ENCODE measurements at places on chromosomes 16 and 17.

DNA sequence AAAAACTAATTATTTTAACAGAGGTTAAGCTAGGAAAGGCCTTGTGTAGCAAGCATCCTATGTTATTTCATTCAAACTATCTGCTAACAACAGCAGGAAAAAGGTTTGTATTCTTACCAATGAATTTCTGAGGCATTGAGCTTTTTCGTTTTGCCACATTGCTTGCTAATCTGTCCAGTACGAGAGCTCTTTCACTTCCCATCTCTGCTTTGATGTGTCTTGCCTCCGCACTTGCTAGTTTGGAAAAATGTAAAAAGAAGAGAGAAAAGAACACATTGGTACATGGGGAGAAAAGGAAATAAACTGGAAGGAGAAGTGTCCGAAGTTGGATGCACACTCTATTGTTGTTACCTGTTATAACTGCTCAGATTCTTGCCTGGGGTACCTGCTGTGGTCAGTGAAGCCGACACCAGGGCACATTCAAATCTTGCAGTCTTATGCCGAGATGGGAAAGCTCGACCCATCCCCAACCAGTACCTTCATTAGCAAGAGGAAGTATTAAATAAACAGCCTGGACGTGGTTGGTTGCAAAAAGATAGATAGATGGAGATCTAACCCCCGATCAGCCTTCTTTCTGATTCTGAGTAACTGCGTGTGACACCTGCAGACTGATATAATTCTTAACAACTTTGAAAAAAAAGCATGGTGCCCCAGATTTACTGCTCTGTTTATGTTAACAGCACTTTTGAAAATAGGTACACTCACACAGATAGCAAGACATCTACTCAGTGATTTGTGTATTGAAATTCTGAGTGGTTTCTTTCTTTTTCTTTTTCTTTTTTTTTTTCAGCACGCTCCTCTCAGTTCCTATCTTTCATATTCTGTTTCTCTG lies 40.0 kb downstream of the GRB7 start:
- H3K27me3 ChIP-seq = no peaks in the 10 kb centered on the region
- H3K4me1 ChIP-seq = no peaks in the 10 kb centered on the region
- no peak overlapping the region for H3K27ac ChIP-seq
- H3K36me3 ChIP-seq = no peaks in the 10 kb centered on the region
- no peak overlapping the region for H3K4me3 ChIP-seq

GRCh38 chr17:59760160-59760559 lies 52.7 kb downstream of the VMP1 start:
- H3K36me3 ChIP-seq = no peaks in the 10 kb centered on the region
- no peak for DNase-seq
- H3K27me3 ChIP-seq = no peaks in the 10 kb centered on the region
- no peak overlapping the region for H3K4me3 ChIP-seq
- H3K27ac ChIP-seq = no peak overlapping the region

- H3K4me1 ChIP-seq = peaks cover 10% of the 10 kb centered on the region
- no peaks in the 10 kb centered on the region for H3K36me3 ChIP-seq
- H3K4me3 ChIP-seq = peak overlapping the region; percentile 35
- no peaks in the 10 kb centered on the region for H3K27me3 ChIP-seq
These were observed 9.1 kb upstream of the PPP1R1B start for GRCh38 chr17:39617446-39618245.

- H3K27me3 ChIP-seq = no peaks in the 10 kb centered on the region
- H3K27ac ChIP-seq = no peak overlapping the region
- no peak for DNase-seq
- H3K4me1 ChIP-seq = no peaks in the 10 kb centered on the region
These were observed 73.3 kb upstream of the MTMR4 start for GRCh38 chr17:58587713-58588117.

DNA sequence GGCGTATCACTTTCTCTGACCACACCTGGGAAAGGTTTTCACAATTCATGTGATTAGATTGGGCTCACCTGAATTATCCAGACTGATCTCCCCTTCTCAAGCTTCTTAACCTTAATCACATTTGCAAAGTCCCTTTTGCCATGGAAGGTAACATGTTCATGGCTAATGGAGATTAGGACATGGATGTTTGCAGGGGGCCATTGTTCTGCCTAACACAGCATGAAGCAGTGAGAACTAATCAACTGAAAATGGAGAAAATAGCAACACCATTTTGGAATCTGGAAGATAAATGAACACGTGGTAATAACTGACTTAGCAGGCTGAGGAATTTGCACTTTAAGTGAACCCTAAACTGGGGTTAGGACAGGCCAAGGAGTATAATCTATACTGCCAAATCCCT lies 25.0 kb upstream of the SBK1 start:
- peaks cover 37% of the 10 kb centered on the region for H3K27me3 ChIP-seq
- no peaks in the 10 kb centered on the region for H3K36me3 ChIP-seq
- H3K4me1 ChIP-seq = no peaks in the 10 kb centered on the region
- no peak overlapping the region for H3K4me3 ChIP-seq
- no peak for DNase-seq

DNA sequence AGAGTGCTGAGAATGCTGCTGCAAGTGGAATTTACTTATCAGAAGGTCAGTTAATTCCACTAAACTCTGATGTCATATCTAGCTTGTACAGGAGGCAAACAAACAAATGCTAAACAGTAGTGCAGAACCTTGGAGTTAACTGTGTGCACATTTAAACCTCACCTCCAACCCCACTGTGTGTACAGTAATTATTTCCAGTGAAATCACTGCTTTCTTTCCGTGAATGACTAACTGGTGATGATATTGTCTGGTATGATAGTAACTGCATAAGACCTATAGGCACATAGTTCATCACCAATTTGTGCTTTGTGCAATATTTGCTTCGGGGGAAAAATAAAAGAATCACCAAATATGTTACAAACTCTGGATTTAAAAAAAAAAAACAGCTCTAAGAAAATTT lies 492.5 kb upstream of the HSBP1 start:
- no peaks in the 10 kb centered on the region for H3K36me3 ChIP-seq
- H3K27ac ChIP-seq = no peak overlapping the region
- no peaks in the 10 kb centered on the region for H3K4me1 ChIP-seq

Measured in esophagus squamous epithelium (tissue), 5 donors.